Left kidney (tissue), 8 donors: ENCODE measurements at places on chromosomes 13 and 19.

DNA sequence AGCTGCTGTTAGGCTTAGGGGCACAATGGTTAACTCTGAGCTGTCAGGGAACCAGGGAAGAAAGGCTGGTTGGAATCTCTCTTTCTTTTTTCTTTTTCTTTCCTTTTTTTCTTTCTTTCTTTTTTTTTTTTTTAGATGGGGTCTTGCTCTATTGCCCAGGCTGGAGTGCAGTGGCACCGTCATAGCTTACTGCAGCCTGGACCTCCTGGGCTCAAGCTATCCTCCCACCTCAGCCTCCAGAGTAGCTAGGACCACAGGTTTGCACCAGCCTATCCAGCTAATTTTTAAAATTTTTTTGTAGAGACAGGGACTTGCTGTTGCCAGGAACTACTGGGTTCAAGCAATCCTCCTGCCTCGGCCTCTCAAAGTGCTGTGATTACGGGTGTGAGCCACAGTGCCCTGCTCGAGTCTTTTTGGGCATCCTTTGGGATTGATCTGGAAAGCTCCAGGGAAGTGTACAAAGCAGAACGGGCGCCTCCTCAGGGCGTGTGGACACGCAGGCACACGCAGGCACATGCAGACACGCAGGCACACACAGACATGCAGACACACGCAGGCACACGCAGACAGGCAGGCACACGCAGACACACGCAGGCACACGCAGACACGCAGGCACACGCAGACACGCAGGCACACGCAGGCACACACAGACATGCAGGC lies 99.2 kb downstream of the GADD45B start:
- no peak for DNase-seq

GRCh38 chr13:26054896-26055295 lies 3.1 kb upstream of the SHISA2 start:
- no peak for DNase-seq

DNA sequence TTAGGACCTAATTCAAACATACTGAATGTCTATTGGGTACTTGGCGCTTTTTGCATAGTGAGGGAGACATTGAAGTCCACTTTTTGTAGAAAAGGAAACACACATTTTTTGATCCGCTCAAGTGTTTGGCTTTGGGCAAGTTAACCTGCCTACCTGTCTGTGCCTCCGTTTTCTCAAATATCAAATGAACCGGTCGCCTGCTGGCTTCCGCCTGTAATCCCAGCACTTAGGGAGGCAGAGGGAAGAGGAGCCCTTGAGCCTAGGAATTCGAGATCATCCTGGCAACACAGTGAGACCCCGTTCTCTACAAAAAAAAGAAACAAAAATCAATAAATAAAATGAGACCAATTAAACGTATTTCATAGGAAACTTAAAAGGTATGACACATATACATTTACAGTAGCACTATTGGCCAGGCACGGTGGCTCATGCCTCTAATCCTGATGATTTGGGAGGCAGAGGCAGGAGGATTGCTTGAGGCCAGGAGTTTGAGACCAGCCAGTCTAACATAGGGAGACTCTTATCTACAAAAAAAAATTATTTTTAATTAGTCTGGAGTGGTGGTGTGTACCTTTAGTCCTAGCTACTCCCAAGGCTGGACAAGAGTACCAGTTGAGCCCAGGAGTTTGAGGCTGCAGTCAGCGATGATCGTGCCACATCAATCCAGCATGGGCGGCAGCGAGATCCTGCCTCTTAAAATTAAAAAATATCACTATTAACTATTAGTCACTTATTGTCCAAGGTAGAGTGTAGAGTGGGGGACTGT lies 1.3 kb downstream of the RAD23A start:
- DNase-seq, result no peak

DNA sequence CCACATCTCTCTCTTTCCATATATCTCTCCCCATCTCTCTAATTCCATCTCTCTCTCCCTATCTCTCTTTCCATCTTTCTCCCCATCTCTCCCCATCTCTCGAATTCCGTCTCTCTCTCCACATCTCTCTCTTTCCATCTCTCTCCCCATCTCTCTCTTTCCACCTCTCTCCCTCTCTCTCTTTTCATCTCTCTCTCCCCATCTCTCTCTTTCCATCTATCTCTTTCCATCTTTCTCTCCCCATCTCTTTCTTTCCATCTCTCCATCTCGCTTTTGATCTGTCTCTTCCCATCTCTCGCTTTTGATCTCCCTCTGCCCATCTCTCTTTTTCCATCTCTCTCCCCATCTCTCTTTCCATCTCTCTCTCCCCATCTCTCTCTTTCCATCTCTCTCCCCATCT lies 25.6 kb downstream of the ADGRE3 start:
- no peak for DNase-seq

GRCh38 chr13:26946684-26947343 lies 186.2 kb upstream of the GPR12 start:
- peak; percentile 55 for DNase-seq

- no peak for DNase-seq
These were observed 7.9 kb upstream of the PEAK3 start for GRCh38 chr19:2289714-2290435.

- no peak for DNase-seq
These were observed 83.8 kb downstream of the CRYL1 start for GRCh38 chr13:20441879-20442278.

- no peak for DNase-seq
These were observed 2.0 kb downstream of the UHRF1 start for GRCh38 chr19:4911314-4911713.

DNA sequence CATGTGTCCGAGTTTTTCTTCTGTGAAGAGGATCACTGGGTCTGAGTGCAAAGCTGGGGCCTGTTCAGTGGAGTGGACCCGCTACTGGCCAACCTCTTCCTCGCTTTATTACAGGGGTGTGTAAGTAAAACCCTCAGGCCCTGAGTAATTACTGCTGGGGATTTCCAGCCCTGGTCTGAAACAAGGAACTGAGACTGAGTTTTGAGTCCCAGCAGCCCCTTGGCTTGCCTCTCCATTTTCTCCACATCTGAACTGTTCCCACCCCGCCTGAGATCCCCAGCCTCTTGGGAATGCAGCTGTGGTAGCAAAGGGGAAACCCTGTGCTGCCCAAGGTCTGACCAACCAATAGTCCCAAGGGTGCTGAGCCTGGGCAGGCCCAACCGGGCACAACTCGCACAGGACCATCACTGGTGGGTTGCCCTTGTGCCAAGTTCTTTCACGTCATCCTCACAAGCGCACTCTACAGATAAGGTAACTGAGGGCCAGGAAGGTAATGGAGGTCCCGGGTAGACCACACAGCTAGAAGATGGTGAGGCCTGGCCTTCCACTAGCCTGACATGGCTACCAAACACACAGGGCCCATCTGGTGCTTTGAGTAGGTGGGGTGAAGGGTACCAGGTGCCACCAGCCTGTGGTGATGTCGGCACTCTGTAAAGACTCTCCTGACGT lies 13.7 kb upstream of the SLC35E1 start:
- no peak for DNase-seq
